ENCODE measurements at places on chromosomes 4 and X.

- DNase-seq = no peak
These were observed 109.2 kb downstream of the DCTD start for GRCh38 chr4:182807767-182808548.

DNA sequence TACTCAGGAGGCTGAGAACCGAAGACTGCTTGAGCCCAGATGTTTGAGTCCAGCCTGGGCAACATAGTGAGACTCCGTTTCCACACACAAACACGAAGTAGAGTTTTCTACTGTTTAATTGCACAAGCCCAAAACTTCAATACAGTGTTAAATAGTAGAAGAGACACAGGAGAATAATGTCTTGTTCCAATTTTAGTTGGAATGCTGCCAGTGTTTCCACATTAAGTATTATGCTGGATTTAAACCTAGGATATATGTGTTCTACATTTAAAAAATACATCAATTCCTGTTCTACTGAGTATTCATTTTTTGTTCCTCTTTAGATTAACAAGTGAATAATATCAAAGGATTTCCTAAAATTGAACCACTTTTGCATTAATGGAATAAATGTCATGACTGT lies 91.3 kb downstream of the LCORL start:
- DNase-seq = no peak

DNA sequence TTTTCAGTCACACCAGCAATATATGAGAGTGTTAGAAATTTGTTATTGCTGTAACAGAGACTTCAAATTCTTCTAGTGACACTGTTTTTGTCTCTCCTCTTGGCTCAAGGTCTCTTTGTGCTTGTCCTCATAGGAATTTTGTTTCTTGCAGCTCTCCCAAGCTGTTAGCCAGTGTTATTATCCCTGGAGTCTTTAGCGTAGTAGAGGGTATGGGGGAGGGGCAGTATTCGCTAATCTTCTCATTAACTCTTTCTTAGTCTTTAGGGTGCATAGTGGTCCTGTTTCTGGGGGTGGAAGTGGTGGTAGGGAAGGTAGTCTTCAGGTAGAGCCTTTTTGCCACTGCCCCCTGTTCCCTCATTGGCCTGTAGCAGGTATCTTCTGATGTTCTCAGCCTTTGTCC lies 79.4 kb downstream of the JADE3 start:
- no peak for DNase-seq

DNA sequence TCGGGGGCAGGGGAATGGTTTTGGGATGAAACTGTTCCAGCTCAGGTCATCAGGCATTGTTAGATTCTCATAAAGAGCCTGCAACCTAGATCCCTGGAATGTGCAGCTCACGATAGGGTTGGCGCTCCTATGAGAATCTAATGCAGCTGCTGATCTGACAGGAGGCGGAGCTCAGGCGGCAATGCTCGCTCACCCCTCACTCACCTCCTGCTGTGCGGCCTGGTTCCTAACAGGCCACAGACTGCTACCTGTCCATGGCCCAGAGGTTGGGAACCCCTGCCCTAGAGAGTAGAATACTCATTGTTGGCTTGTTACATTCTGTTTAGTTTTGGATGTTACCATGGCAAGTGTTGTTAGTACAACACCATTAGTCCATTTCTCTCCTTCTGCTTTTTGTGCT lies 40.8 kb upstream of the STX18 start:
- DNase-seq = no peak

DNA sequence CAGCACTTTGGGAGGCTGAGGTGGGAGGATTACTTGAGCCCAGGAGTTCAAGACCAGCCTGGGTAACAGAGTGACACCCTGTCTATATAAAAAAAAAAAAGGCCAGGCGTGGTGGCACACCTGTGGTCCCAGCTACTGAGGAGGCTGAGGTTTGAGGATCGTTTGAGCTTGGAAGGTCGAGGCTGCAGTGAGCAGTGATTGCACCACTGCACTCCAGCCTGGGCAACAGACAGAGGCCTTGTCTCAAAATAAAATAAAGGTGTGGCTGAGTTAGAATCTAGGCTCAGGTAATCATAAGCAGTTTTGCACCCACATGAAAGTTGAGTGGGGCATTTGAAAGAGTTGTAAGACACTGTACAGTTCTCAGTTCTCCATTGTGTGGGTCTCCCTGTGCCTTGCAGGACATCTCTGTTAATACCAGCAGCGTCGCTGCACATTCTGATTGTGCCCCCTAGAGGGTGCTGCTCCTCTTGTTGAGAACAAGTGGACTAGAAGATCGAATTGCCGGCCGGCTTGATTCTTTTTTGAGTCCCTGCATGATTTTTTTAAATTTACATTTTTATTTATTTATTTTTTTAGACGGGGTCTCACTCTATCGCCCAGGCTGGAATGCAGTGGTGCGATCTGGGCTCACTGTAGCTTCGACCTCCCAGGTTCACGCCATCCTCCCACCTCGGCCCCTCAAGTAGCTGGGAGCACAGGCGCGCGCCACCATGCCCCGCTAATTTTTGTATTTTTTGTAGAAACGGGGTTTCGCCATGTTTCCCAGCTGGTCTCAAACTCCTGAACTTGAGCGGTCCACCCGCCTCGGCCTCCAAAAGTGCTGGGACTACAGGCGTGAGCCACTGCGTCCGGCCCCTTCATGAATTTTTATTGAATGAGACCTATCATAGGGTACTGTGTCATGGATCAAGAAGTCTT lies 73.6 kb upstream of the RBMX start:
- DNase-seq = peak; percentile 24

GRCh38 chrX:69307756-69308155 lies 142.5 kb upstream of the PJA1 start:
- no peak for DNase-seq

DNA sequence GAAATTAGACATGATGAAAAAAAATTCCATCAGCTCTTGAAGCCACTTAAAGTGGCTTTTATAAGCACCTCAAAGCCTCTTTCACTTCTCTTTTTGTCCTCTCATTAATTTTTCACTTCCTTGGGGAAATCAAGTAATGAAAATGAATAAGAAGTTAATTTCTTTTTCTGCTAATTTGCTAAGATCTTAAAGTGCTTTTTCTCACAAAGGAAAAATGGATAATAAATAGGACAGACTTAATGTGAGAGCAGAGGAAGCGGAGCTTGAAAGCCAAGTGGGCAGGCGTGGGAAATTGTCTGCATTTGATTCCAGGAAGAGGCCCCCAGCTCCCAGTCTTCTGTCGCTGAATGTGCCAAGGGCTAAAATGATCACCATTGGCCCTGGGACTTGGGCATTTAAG lies 28.6 kb downstream of the CDS1 start:
- no peak for DNase-seq

- DNase-seq = no peak
These were observed 596.3 kb upstream of the TENM3 start for GRCh38 chr4:181646864-181647263.

DNA sequence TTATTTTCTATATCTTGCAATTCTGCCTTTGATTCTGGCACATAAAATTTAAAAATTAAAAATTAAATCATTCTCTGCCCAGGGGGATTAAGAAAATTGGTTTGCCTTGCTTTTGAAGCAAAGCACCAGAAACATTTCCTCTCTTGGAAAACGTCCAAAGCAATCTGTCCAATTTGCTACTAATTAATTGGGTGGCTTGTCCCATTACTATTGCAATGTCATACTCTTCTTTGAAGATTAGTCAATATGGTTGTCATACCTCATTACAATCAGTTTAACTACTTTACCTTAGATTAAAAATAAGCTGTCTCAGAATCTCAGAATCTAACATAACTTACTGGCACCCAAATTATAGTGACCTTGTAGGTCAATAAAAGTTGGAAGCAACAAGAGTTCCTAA lies 208.8 kb downstream of the TMA16 start:
- DNase-seq = no peak

GRCh38 chrX:48827654-48827968 lies 1.3 kb downstream of the ERAS start:
- DNase-seq = no peak

DNA sequence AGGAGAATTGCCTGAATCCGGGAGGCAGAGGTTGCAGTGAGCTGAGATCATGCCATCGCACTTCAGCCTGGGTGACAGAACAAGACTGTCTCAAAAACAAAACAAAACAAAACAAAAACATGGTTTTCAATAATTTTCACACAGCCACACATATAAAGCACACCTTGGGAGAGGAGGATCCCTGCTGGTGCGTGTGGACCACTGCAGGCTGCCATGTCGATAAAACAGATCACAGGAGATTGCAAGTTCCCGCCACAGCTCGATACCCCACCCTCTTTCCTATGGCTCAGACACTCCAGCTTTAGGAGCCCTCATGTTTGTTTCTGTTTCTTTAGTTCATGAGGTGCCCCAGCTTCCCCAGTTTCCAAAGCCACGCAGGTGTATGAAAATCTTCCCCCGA lies 31.3 kb upstream of the CLDN24 start:
- DNase-seq = no peak

DNA sequence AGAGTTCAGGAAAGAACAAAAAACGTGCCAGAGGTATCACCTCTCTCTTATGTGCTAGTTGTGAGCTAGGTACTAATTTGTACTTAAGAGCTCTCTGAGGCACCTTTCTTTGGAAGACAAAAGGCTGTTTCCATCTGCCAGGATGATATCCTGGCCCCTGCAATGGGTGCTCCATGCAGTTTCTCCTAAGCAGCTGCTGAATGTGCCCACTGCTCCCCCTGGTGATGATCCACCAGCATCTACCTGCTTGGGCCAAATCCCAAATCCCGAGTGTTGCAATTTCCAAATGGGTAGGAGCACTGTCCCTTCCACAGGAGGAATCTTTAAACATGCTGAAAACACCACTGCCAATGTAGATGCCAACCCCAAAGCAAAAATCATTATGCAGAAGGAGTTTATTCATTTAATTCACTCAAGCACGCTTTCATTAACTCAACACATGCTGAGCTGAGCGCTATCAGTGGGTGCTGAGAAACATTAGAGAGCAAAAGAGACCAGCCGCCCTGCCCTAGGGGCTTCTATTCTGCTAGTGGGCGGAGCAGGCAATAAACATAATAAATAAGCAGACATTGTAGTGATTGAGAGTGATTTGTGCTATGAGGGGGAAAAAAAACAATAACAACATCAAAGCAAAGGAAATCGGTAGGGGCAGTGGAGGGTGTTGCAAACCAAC lies 69.6 kb upstream of the C4orf50 start:
- no peak for DNase-seq

DNA sequence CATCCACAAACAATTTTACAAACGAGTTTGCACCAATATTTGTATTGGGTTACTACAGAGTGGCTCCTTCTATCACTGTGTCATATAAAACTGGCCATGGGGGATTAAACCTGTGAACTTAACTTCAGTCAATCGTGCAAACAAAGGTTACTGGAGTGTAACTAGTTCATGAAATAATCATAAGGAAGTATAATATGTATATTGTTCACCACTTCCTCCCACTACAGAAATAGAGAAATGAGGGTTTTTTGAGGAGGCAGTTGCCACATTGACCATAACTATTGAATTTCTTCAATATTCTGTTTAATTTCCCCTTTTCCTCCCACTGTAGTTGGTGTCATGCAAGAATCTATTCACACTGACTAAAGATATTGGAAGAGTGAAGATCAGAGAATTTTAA lies at the start of gene GPR82:
Gene GPR82, plus strand, starts transcription at position 356 of the 400 bp plus-strand sequence. CDS start 2,846 bp downstream, outside the sequence.
- DNase-seq = no peak

DNA sequence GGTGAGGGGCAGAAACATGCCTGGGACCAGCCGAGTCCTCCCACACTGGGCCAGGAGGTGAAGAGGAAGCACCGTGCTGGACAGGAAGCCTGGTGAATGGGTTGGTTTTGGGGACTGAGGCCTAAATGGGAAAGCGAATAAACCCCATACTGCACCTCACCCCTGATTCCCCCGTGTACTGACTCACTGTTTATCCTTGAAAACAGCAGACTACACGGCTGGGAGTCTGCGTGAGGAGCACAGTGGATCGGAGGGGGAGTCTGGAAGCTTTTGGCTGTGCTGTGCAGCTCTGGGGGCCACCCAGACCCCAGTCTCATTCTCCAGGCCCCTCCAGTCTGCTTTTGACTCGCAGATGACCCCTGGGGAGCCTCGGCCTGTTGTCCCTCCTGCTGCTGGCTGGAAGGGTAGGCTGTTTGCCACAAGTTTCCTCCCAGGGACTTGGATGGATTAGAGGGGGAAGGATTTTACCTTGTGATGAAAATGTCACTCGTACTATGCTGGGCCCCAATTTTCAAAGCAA lies 90.0 kb downstream of the PSAPL1 start:
- DNase-seq = no peak

DNA sequence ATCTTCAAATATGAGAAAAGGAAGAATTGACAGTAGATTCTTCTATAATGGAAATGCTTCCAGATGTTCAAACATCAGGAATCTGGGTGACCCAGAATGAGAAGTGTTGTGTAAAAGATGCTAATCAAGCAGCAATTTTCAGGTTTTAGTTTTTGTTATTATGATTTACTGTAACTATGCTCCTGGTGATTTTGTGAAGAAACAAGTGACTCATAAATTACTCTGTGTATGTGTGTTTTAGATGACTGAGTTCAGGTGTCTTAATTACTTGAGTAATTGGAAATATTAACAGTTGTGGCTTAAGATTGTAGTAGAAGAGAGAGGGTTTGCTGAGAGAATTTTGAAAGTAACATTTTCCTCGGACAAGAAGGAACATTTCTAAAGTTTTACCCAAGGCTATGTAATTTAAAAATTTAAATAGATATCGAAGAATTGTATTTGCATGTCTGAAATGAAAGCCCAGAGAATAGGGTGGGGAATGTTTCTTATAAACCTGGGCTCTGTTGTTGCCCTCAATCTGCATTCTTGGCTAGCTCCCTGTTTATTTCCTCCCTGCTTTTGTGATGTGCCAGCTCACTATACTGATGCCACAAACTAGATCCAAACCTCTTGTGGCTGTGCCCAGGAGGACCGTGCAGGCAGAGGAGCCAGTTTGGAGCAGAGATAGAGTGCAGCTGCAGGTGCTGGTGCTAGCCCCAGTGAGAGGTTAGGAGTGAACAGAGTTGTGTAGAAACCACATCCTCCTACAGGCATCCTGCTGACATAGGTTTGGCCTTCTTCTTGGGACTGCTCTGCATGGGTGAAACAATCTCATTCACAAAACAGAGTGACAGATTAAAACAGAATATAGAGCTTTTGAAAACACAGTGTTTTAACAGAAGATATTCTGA lies 25.4 kb upstream of the TNIP3 start:
- peak; percentile 26 for DNase-seq

DNA sequence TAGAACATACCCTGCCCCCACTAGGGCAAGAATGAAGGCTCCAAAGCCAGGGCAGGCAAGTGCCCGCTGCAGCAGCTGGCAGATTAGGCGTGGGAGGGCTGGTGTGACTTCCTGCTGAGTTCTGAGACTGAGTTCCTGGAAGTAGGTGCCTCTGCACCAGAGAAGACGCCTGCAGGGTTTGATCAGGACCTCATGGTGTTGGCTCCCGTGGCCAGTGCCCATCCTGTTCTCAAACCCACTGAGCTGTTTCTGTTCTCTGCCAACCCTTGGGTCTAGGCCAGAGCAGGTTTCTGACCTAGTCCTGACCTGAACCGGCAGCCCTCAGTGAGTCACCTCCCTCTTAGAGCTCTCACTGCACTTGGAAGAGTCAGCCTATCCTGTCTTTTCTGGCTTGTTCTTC lies 220.7 kb downstream of the HS6ST2 start:
- DNase-seq = no peak

GRCh38 chrX:136689436-136689835 lies 41.5 kb downstream of the CD40LG start:
- no peak for DNase-seq
